ENCODE measurements at places on chromosomes 5 and 9.

GRCh38 chr9:135526730-135527571 is 5.7 kb downstream of the LCN1 start:
- DNase-seq: no peak

- no peak for DNase-seq
Observed at GRCh38 chr5:107284822-107285525, 385.8 kb downstream of the EFNA5 start.

- no peak for DNase-seq
Observed at GRCh38 chr5:652773-653350, 40.3 kb downstream of the TPPP start.

DNA sequence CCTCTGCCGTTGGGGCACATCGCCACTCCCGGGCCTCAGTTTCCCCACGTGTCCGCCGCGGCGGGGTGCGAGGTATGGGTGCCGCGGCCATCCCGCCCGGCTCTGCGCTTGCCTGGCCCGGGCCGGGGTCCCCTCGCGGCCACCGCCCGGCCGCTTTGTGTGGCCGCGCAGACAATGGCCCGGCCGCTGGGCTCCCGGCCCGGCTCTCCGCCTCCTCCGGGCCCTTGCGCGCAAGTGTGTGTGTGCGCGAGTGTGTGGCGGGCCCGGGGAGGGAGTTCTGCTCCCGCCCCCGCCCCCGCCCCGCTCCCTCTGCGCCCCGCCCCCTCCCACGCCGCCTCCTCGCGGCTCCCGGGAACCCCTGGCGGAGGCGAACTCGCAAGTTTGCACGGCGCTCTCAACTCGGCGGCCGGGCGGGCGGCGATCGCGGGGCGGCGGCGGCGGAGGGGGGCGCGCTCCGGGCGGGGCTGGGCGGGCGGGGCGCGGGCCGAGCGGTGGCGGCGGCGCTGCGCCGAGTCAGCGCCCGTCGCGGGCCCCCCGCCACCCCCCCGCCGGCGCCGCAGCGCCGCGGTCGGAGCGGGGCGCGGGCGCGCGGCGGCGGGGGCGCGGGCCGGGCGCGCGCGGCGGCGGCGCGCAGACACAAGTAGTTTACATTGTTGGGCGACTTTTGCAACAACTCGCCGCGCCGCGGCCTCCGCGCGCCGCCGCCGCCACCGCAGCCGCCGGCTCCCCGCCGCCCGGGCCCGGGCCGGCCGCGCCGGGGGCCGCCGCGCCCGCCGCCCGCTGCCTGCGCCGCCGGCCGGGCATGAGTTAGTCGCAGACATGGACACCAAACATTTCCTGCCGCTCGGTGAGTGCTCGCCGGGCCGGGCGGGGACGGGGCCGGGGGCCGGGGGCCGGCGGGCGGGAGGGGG is at the start of gene RXRA:
TSS of gene RXRA (plus strand) at position 643 of the 911 bp plus-strand sequence. CDS start at position 820, 177 bp downstream.
- DNase-seq: no peak

GRCh38 chr5:154221371-154221896 is 30.9 kb downstream of the GALNT10 start:
- DNase-seq: no peak

DNA sequence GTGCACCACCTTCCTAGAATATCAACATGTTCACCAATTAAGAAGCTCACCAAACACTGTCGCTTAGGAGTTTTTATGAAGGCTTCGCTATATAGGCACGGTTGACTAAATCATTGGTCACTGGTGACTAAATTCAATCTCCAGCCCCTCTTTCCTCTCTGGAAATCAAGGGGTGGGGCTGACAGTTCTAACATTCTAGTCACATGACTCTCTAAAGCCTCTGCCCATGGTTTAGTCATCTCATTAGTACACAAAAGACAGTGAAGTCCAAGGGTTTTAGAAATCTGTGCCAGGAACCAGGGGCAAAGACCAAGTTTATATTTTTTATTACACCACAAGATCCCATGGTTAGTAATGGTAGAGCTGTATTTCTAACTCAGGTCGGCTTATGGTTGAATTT is 243.2 kb downstream of the ELAVL2 start:
- no peak for DNase-seq

DNA sequence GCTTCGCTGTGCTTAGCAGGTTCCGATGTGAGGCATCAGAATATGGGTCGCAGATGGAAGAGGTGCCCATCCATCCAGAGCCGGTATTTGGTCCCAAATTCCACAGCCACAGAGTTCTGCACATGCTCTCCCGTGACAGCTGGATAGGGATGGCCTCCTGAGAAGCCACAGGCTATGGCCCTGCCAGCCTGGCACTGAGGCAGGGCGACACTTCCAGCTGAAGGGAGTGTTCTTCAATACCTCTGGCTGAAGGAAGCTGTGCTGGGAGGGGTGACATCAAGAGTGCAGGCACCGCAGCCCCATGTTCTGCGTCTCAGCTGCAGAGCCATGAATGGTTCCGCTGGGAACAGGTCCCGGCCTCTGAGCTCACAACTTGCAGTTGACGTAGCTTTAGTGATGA is 83.4 kb upstream of the SIMC1 start:
- DNase-seq: no peak

- peak; percentile 59 for DNase-seq
Observed at GRCh38 chr9:73081979-73082657, 69.5 kb upstream of the ANXA1 start.

DNA sequence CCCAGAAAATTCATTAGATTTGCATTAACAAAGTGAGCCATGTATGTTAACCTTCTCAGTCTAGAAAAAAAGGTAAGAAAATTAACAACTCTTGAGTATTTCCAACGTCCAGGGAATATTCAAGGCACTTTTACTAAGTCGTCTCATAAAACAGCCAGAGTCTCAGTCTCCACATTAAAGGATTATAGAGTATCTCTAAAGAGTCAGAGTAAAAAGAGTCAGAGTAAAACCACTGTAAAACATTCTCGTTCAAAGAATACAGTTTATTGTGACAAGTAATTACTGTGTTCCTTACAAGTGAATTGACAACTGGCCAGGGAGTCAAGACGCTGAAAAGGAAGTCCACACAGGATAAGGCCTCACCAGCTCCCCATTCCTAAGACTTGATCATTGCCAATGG is 97.2 kb upstream of the ISL1 start:
- DNase-seq: no peak

- DNase-seq: no peak
Observed at GRCh38 chr5:113578091-113578490, 64.6 kb downstream of the YTHDC2 start.

DNA sequence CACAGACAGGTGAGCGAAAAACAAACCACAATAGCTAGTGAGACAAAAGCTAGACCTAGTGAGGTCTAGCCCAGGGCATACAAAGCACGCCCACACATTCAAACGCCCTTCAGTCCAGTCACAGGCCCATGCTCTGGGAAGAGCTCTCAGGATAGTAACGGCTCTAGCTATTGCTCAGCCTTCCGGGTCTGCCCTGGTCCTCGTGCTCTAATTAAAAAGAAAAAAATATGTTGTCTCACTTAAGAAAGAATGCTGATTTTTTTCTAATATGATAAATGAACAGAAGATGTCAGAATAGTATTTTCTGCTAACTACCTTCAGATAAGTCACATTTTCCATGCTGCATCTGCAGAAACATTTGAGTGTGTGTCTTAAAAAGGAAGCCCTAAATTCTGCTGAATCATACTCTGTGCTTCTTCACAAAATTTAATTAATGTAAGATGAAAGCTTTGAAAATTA is 94.5 kb downstream of the PLPP1 start:
- no peak for DNase-seq

GRCh38 chr9:125235804-125236519 is 5.2 kb downstream of the HSPA5 start:
- DNase-seq: no peak

- DNase-seq: no peak
Observed at GRCh38 chr5:169801781-169802180, 164.7 kb downstream of the DOCK2 start.

DNA sequence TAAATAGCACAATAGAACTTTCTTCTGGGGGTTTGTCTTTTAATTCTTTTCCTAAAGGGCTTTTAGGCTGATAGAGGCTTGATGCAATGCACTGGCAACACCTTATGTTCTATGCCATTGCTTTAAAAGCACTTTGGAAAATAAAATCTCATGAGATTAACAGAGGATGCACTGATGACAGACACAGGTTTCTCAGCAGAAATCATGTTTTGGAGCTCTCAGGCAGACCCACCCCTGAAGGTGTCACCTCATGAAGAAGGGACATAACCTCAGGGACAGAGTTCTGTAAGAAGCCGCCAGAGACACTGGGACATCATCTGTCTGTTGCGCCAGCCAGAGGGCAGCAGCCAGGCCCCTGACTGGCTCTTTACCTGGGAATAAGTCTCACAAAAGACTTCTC is 27.7 kb downstream of the SLC22A5 start:
- DNase-seq: no peak

DNA sequence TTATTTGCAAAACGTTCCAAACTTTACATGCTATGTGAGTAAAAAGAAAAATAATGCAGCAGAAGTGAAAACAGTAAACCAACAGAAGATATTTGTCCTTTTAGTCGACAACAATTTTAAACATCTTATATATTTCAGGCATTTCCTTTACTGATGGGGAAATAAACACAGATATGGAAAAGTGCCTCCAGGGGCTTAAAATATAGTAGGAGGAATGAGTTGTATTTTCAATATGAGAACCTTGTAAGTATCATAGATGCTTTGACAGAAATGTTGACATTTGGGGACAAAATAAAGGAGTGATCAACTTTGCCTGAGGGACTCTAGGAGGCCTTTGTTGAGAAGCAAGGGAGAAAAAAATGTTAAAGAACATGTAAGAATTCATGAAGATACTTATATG is 1043.5 kb downstream of the CDH12 start:
- no peak for DNase-seq

DNA sequence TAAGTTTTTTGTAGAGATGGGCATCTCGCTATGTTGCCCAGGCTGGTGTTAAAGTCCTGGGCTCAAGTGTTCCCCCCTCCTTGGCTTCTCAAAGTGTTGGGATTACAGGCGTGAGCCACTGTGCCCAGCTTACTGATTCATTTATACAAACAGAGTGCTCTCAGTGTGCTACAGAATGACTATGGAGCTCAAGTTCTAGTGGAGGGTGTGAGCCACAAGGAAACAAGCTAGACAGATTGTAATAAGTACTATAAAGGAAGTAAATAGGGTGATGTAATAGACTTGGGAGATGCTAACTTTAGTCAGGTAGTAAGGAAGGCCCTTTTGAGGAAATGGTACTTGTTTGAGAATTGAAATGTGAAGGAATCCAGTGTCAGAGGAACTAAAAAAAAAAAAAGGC is 1.7 kb upstream of the TMEM267 start:
- DNase-seq: no peak

DNA sequence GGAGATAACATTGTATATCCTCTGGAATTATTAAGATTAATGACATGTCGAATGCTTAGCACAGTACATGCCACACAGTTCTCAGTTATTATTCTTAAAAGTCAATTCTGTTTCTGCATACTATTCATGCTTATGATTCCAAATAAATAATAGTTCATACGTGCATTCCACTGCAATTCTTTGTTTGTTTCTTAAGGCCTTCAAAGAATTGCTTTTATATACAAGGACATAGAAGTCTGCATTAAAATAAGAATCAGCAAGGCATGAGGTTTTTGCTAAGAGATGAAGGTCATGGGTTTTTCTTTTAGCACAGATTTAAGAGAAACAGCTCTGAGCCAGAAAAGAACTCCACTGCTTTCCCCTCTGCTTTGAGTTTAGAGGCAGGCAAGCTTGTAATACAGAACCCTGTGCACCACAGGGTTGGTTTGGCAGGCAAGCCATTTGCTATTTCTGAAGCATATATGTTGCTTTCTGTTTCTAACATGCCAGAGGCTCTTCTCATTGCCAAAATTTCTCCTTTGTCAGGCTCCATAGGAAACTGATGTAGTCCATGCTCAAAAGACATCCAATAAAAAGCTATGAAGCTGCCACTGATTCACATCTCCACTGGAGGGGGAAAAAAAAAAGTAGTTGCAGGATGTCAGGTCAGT is 420.6 kb upstream of the TYRP1 start:
- peak; percentile 66 for DNase-seq

DNA sequence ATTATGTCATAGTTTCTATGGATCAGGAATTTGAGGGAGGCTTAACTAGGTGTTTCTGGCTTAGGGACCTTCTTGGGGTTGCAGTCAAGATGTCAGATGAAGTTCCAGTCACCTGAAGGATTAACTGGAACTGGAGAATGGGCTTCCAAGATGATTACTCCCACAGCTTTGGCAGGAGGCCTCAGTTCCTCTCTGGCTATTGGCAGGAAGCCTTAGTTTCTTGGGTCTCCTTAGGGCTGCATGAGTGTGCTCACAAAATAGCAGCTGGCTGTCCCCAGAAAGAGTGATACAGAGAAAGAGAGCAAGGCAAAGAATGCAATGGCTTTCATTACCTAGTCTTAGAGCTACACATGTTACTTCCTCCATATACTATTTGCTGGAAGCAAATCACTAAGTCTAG is 138.1 kb upstream of the TLE4 start:
- no peak for DNase-seq

DNA sequence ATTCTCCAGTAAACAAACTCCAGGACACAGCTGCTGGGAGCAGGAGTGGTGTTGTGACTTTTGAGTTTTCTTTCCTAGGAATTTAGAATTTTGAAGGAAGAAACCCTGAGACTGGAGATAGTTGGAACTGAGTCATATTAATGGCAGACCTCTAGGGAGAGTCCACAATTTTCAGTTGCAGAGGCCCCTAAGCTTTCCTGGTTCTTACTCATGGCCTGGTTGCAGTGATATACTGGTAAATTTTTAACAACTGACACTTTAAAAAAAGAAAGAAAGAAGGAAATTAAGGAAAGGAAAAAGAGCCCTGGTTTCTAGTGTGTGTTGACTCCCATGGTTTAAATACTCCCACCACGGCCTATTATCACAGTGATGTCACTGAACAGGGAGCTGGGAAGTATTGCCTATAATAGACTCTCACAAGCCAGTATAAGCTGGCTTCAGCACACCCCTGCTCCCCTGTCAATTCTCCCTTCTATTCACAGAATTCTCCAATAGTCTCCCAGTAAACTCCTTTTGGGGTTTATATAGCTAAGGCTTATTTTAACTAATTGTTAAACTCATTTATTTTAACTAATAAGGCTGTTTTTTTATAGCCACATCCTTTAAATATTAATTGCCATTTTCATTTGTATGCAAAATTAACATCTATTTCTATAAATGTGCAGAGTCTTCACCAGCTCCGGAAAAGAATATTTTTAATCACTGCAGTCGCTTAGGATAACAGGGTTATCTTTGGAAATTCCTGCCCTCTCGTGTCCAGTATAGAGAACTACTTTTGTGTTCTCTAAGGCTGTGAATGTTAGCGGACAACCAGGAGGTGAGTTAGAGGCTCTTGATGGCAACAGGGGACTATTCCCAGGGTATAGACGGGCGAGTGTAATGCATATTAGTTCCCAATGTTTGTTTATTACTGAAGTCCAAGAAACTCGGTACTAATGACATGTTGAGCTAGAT is 59.7 kb downstream of the GGTA1 start:
- DNase-seq: no peak

GRCh38 chr9:93465855-93466254 is 12.5 kb upstream of the FAM120AOS start:
- DNase-seq: no peak

DNA sequence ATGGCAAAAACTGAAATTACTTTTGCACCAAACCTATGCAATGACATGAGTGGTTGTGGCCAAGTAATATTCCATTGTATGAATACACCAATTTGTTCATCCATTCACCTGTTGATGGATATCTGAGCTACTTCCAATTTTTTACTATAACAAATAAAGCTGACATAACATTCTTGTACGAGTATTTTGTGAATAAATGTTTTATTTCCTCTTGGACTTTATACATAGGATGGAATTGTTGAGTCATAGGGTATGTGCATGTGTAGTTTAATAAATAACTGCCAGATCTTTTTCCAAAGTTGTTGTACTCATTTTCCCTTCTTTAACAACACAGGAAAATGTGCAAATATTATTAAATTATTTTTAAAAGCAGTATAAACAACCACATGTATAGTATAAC is 146.1 kb upstream of the ZNF462 start:
- DNase-seq: no peak

GRCh38 chr5:146704949-146705665 is 173.4 kb downstream of the PPP2R2B start:
- DNase-seq: no peak
